ENCODE measurements at places on chromosomes 3 and 15.

GRCh38 chr3:71376911-71377310 is 206.6 kb downstream of the FOXP1 start:
- H3K27me3 ChIP-seq, result no peaks in the 10 kb centered on the region
- peaks cover 18% of the 10 kb centered on the region for H3K4me1 ChIP-seq
- no peak for DNase-seq
- peak overlapping the region; percentile 76 for H3K27ac ChIP-seq
- no peak overlapping the region for H3K4me3 ChIP-seq

- H3K4me3 ChIP-seq, result no peak overlapping the region
- no peak overlapping the region for H3K27ac ChIP-seq
- no peaks in the 10 kb centered on the region for H3K27me3 ChIP-seq
- no peak for DNase-seq
These were observed 57.5 kb downstream of the CADPS start for GRCh38 chr3:62817678-62818077.

- H3K27me3 ChIP-seq, result no peaks in the 10 kb centered on the region
- no peak overlapping the region for H3K27ac ChIP-seq
- H3K4me3 ChIP-seq, result no peak overlapping the region
These were observed 42.9 kb downstream of the PLCH1 start for GRCh38 chr3:155701882-155702465.

DNA sequence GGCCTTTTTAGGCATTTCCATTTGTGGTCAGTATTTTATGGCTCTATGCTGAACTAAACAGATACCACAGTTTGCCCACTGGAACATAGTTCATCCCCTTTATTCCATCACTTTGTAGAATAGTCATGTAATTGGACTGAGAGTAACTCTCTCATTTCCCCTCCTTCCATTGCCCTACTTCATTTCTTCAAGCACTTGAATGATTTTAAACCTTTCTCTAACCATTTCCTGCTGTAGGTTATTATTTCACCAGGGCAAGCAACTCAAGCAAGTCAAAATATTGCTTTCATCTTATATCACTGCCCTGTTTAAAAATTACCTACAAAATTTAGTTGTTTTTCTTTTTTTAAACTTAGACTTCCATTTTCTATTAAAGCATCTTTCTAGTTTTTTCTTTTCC is 177.0 kb downstream of the RAP2B start:
- H3K27ac ChIP-seq, result no peak overlapping the region
- H3K36me3 ChIP-seq, result no peaks in the 10 kb centered on the region
- H3K4me3 ChIP-seq, result no peak overlapping the region
- H3K4me1 ChIP-seq, result no peaks in the 10 kb centered on the region
- no peak for DNase-seq

- H3K27ac ChIP-seq, result no peak overlapping the region
- H3K27me3 ChIP-seq, result peaks cover 9% of the 10 kb centered on the region
- no peak for DNase-seq
- H3K4me3 ChIP-seq, result no peak overlapping the region
- peaks cover 2% of the 10 kb centered on the region for H3K4me1 ChIP-seq
- H3K36me3 ChIP-seq, result no peaks in the 10 kb centered on the region
These were observed 94.4 kb downstream of the SLCO3A1 start for GRCh38 chr15:91947683-91948608.

DNA sequence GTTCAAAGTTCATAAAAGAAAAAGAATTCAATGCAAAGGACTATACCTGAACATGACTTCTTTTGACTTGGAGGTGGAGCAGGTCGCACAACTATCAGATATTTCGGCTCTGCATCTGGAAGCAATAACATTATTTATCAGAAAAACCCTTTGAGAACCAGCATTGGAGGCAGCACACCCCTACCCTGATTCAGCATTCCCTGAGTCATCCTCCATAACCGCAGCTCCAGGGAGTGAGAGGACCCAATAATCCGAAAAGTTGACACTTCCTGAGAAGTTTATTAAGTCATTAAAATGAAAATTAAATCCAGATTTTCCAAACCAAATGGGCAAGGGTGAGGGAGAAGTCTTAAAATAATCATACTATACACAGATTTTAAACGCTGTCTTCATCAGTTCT is 90.6 kb downstream of the ABI3BP start:
- H3K27ac ChIP-seq, result no peak overlapping the region
- H3K36me3 ChIP-seq, result no peaks in the 10 kb centered on the region
- H3K4me1 ChIP-seq, result peaks cover 2% of the 10 kb centered on the region
- H3K4me3 ChIP-seq, result no peak overlapping the region
- H3K27me3 ChIP-seq, result no peaks in the 10 kb centered on the region

DNA sequence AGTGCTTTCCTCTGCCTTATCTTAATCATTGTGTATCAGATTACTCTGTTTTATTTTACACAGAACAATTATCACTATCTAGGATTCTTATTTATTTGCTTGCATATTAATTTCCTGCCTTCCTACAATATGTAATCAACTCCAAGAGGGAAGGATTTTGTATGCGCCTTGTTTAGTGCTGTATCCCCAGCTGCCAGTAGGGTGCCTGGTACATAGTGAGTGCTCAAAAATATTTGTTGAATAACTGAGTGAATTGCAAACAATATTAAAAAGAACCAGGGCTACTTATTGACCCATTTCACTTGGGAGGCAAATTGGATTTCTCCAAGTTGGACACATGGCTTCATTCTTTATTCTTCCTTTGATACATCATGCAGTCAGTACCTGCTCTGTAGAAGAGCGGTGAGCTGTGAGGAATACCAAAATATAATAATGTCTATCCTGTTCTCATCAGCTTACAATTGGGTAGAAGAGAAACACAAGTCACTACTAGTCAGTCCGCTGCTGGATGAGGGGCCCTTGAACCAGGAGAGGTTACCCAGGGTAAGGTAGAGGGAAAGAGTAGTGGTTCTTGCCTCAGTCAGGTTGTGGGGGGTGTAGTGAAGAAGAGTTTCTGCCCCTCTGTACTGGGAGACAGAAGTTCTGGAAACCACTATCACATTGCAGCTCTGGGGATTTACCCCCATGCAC is 233.9 kb upstream of the ZBTB20 start:
- no peaks in the 10 kb centered on the region for H3K4me1 ChIP-seq
- DNase-seq, result no peak
- no peak overlapping the region for H3K4me3 ChIP-seq
- no peak overlapping the region for H3K27ac ChIP-seq
- no peaks in the 10 kb centered on the region for H3K36me3 ChIP-seq

DNA sequence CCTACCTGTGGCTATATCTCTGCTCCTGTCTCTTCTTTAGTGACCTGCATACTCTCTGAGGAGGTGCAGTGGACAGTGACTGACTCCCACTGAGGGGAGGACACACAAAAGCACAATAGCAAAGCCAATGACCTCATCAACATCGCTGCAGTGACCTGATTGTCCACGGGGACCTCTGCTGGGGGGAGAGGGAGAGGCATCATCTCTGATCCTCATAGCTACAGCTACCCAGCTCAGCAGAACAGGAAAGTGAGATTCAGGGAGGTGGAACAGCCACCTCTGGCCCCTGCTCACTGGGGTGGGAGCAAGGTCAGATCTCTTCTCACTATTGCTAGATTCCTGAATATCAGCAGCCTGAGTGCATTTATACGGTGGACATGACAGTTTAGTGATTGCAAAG is 179.2 kb downstream of the ATP10A start:
- H3K4me1 ChIP-seq, result no peaks in the 10 kb centered on the region
- no peak for DNase-seq
- no peaks in the 10 kb centered on the region for H3K36me3 ChIP-seq

DNA sequence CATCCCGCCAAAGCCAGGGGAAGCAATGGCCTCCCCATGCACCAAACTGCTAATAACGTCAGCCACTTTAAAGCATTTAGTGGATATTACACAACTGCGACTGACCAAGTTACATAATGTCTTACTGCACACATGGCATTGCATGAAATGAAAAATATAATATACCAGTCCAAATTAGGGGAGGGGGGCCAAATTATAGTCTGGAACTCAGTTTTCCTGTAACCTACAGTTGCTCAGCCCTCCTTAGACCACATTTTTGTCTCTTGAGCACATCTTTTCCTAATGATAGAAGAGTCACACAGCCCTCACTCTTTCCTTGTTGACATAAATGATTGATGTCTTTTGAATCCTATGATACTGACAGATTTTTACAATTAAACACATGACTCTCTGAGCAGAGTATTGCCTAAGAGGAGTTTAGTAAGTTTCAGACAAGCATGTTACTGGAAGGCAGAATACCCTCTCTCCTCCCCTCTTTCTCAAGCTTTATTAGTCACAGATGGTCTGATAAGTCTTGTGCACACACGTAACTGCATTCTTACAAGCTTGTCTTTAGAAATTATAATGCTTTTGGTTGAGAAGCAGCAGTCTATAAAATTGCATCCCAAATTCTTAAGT is 1.1 kb upstream of the PLD1 start:
- no peak overlapping the region for H3K27ac ChIP-seq
- H3K4me1 ChIP-seq, result peaks cover 6% of the 10 kb centered on the region
- peaks cover 21% of the 10 kb centered on the region for H3K27me3 ChIP-seq
- H3K4me3 ChIP-seq, result no peak overlapping the region
- peaks cover 5% of the 10 kb centered on the region for H3K36me3 ChIP-seq

- H3K4me3 ChIP-seq, result peak overlapping the region; percentile 48
- H3K27me3 ChIP-seq, result no peaks in the 10 kb centered on the region
- no peak for DNase-seq
These were observed 1.5 kb upstream of the ARHGAP31 start for GRCh38 chr3:119292666-119293065.

DNA sequence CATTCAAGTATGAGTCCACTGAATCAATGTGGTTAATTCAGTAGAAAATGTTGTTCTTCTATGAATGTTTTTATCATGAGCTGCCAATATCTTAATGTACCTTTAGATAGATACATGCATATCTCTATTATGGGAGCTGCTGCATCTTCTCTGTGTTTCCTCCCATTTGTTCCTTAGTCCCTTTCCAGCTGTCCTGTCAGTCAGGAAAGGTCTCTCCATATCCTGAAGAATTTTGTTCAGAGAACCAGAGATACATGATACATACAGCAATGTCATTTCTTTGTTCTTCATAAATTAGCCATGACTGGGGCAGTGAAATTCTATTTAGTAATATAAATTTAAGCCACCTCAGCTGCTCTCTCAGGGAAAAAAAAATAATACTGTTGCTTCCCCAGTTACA is 103.7 kb downstream of the P3H2 start:
- no peak overlapping the region for H3K27ac ChIP-seq
- no peaks in the 10 kb centered on the region for H3K36me3 ChIP-seq
- H3K4me1 ChIP-seq, result no peaks in the 10 kb centered on the region
- no peaks in the 10 kb centered on the region for H3K27me3 ChIP-seq

DNA sequence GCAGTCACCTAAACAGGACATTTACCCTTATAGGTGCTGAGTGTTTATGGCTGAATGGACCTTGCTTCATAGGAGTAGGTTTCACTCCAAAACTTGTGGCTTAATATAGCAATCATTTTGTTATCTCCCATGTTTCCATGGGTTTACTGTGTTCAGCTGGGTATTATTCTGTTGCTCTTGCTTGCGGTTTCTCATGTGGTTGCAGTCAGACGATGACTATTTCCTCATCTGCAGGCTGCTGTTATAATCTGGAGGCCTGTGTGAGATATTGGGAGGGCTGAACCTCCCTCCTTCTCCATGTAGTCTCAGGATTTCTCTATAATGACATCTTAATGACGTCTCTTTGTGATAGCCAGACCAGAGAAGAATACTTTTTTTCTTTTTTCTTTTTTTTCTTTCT is 98.1 kb downstream of the ZPLD1 start:
- peaks cover 2% of the 10 kb centered on the region for H3K4me1 ChIP-seq
- no peaks in the 10 kb centered on the region for H3K36me3 ChIP-seq
- peaks cover 6% of the 10 kb centered on the region for H3K27me3 ChIP-seq

DNA sequence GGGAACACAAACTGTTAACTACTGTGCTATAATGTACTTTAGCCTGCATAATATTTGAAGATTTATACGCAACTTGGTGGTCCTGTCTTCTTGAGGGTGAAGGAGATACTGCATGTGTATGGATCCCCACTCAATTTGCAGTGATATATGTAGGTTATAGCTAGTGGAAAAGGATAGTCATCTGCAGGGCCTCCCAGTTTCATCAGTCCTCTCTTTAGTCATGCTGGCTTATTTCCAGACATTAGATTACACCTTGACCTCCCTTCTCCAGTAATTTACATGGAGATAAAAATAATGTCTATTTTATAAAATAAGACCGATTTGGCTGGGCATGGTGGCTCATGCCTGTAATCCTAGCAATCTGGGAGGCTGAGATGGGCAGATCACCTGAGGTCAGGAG is 3.7 kb downstream of the NR1D2 start:
- no peaks in the 10 kb centered on the region for H3K27me3 ChIP-seq
- no peak for DNase-seq
- peaks cover 3% of the 10 kb centered on the region for H3K36me3 ChIP-seq

GRCh38 chr15:39321977-39322376 is 258.9 kb upstream of the THBS1 start:
- peaks cover 2% of the 10 kb centered on the region for H3K36me3 ChIP-seq
- peaks cover 3% of the 10 kb centered on the region for H3K27me3 ChIP-seq
- H3K4me3 ChIP-seq, result no peak overlapping the region
- no peak overlapping the region for H3K27ac ChIP-seq
- H3K4me1 ChIP-seq, result no peaks in the 10 kb centered on the region

- no peak for DNase-seq
- no peak overlapping the region for H3K27ac ChIP-seq
- H3K27me3 ChIP-seq, result no peaks in the 10 kb centered on the region
- H3K36me3 ChIP-seq, result no peaks in the 10 kb centered on the region
- no peaks in the 10 kb centered on the region for H3K4me1 ChIP-seq
These were observed 104.5 kb downstream of the NLGN1 start for GRCh38 chr3:173501931-173502489.

DNA sequence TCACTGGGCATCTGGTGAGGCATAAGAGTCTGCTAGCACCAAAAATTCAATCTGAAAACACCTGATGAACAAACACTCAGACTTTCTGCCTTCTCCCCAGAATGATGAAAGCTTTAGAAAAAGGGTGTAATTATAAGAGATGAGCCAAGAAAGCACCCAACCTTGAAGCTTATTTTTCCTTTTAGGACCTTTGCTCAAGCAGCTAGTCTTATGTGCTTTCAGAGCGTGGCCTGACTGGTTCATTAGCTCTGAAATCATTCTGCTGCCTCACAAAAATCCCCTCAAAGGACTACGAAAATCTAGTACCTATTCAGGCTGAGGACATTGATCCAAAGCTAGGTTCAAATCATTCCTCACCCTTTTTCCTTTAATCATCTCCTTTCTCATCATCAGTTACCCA is 662.3 kb downstream of the MAGI1 start:
- no peak for DNase-seq

DNA sequence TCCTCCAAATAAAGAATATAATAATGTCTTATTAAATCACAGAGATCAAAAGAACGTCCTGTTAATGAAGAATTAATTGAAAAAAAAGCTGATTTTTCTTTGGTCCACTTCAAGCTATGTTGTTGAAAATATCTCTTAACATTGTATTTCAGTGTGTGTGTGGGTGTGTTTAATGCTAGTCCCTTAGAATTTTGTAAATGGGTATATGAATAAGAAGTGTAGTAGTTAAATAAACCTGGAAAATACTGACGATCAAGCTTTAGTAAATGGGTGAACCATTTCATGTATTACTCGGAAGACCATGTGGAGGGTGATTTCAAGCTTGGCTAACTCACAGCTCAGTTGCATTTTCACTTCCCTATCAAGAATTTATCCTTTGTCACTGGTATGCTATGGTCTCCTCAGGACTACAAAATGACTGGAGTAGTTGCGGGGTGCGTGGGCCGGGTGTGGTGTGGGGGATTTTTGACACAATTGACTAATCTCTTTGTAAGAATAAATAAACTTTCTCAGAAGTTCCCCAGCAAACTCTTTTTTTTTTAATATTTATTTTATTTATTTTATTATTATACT is 586.4 kb downstream of the GRM7 start:
- H3K4me3 ChIP-seq, result no peak overlapping the region
- no peak overlapping the region for H3K27ac ChIP-seq

- peak; percentile 40 for DNase-seq
- no peak overlapping the region for H3K4me3 ChIP-seq
- H3K36me3 ChIP-seq, result no peaks in the 10 kb centered on the region
- H3K27me3 ChIP-seq, result peaks cover 4% of the 10 kb centered on the region
These were observed 4.2 kb upstream of the SH2D7 start for GRCh38 chr15:78087951-78088772.
